ENCODE measurements at places on chromosomes 3 and 15.
A peak's percentile ranks its signal among the peaks of the same experiment; 100 is the strongest.

DNA sequence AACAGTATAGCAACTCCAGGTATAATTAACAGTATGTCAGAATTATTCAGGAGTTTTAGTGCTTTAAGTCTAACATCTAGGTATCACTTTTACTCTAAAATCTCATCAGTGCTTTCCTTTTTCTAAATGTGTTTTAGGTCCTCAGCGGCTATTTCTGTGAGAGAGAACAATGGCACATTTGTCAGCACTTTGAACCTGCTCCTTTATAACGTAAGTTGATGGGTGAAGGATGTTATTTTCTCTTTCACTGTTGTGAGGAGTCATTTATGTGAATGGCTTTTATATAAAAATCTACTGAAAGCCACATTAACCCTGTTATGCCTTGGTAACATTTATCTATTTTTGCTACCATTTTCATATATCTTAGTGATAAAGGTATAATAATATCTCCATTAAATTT, 22.8 kb downstream of the ZPLD1 start:
- no peak for DNase-seq

DNA sequence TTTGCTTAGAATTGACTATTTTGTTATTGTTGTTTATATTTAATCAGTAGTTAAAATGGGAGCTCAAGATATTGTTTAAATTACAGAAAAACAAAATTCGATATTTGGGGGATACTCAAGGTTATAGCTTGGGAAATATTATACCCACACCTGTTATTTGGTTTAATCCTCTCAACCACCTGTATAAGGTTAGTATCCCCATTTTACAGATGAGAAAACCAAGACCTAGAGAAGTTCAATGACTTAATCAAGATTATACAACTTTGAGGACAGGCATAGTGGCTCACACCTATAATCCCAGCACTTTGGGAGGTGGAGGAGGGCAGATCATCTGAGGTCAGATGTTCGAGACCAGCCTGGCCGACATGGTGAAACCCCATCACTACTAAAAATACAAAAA, 39.8 kb upstream of the CA12 start:
- no peak for DNase-seq

- DNase-seq, result no peak
Measured at GRCh38 chr15:40065166-40065565, 26.2 kb upstream of the SRP14 start.

- no peak for DNase-seq
Measured at GRCh38 chr15:53414167-53414566, 345.3 kb downstream of the WDR72 start.

DNA sequence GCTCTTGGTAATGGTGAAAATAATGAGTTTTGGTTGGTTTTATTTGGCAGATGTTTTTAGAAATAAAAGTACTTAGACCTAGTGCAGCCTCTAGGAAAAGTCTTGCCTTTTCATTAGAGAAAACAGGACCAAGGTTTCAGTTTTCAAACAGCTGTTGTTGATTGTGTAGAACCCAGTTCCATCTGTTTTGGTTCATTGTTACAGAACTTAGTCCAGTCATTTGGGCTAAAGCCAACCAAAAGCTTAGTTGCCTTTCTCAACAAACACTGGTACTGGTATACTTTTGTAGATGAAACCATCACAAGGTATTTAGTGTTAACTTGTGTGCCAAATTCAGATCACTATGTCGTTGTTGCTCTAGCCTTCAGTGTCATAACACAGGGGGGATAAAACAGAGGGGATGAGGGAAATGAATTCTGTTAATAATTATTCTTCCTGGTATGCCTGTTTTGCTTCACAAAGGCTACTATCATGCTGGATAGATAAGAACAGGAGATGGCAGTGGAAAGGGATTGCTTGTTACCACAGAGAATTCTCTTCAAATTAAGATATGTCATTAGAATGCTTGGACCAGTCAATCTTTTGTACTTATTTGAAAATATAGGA, 12.6 kb upstream of the APH1B start:
- DNase-seq, result no peak

GRCh38 chr15:99571299-99571698, 5.5 kb downstream of the MEF2A start:
- DNase-seq, result no peak

GRCh38 chr15:77870195-77871065, 207.1 kb downstream of the TBC1D2B start:
- DNase-seq, result peak; percentile 8

DNA sequence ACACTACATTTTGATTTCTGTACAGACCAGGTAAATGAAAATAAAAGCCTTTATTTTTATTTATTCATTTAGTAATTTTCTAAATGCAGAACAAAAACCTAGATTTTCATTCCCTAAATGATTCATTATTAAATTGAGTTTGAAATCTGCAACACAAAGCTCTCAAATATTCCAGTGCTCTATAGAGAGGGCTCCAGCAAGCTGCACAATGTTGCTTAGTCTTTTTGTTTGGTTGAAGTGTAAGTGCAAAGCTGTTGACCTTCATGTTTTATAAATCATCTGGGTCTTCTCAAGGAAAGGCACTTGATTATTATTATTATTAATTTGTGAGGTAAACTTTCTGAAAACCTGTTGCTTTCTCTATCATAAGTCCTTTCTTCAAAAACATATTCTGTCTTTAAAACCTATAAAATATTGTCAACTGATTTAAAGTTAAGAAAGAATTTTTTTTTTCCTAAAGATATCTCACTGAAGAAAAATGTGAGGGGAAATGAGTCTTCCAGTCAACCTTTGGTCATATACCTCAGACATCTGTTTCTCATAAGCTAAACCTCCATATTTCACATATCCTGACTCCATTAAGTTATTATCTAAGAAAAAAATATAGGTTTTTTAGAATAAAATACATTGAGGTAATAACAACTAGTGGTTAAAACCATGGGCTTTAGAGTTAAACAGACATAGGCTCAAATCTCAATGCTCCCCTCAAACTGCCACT, 100.7 kb downstream of the ZIC4 start:
- no peak for DNase-seq

DNA sequence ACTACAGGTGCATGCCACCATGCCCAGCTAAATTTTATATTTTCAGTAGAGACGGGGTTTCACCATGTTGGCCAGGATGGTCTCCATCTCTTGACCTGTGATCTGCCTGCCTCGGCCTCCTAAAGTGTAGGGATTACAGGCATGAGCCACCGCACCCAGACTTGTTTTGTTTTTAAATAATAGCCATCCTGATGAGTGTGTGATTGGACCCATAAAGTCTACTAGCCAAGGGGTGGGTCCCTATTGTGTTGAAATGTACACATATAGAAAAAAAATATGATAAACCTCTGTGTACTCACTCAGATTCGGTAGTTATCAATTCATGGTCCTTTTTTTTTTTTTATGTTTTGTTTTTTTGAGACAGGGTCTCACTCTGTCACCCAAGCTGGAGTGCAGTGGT, 17.3 kb downstream of the ZNF592 start:
- no peak for DNase-seq

GRCh38 chr15:43958861-43959330, 132.1 kb downstream of the WDR76 start:
- no peak for DNase-seq

DNA sequence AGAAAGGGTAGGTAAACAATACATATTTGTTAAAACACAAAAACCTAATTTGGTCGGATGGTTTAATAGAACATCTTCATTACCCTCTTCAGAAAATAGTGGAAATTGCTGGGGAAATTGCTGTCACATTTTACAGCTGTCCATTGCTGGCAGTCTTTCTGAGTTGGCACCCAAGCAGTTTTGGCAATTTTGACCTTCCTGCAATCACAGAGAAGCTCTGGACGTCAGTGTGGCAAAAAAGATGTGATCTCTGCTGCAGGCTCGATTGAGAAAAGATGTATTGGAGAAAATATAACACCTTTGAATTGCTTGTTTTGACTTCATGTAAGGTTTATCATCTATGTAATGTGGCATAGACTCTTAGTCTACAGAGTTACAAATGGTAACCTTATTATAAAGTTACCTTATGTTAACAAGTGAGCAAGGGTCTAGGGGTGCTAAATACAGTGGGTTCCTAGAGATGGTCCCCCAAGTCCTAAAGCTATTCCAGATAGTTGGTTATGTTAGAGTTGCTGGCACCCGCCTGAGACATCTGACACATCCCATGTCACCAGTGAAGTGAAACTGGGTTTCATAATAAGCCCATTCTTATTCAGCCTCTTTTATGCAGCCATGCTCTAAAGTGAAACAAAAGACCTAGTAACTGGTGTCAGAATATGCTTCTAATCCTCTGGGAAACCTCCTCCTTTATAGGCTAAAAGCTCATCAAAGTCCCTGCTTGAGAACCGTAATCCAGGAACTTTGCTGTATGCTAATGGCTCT, 14.0 kb downstream of the UBE2E1 start:
- DNase-seq, result no peak

DNA sequence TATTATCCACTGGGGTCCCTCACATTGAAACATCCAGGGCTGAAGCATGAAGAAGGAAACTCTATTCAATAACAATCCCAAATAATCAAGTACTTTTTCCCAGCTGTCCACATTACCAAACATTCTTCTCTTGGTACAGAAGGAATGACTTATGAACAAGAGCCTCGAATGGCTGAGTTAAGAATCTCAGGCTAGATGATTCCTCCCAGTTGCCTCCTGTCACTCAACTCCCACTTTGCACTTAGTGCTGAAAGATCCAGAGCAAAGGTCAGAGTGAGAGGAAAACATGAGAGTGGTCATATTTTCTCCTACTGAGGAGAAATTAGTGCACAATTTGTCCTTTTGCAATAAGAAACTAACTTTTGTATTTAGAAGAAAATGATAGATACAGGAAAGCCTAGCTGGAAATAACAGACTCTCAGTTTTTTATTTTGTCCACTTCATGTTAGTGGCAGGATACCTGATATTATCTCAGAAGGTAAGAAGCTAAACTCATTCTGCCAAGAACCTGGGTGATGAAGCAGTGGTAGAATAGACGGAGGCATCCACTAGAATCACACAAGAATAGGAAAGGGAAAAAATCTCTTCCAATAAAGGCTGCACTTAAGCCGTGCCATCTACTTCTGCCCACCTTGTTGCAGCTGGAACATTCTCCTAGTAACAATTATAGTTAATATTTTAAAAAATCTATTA, 46.2 kb downstream of the GADL1 start:
- DNase-seq, result no peak

DNA sequence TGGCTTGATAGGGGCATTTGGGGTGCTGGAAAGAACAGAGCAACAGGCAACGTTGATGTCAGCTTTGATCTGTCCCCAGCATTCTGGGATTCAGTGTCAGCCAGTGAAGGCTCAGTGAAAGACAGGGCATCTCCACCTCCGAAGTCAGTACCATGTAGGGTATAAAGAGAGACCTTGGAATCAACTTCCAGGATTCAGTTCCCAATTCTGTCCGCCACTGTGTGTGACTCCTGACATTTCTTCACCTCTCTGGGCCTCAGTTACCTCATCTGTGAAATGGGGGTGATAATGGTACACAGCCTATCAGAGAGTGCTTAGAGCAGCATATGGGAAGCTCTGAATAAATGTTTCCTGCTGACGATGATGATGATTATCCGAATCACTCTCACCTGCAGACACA, 55.6 kb upstream of the FLNB start:
- DNase-seq, result no peak

GRCh38 chr3:35932995-35933394, 293.7 kb downstream of the ARPP21 start:
- no peak for DNase-seq

DNA sequence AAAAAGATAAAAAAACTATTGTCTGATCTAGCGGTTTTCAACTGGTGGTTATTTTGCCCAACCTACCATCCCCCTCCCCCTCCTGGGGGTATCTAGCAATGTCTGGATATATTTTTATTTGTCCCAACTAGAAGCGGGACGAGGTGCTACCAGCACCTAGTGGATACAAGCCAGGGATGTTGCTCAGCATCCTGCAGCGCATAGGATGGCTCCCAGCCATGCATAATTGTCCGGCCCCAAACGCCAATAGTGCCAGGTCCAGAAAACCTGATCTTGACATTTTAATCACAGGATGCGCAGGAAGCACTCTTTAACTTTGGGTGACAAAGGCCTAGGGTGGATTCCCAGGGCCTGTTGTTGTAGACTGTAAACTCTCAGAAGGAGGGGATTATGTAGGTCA, 17.0 kb upstream of the ARL8B start:
- DNase-seq, result no peak

DNA sequence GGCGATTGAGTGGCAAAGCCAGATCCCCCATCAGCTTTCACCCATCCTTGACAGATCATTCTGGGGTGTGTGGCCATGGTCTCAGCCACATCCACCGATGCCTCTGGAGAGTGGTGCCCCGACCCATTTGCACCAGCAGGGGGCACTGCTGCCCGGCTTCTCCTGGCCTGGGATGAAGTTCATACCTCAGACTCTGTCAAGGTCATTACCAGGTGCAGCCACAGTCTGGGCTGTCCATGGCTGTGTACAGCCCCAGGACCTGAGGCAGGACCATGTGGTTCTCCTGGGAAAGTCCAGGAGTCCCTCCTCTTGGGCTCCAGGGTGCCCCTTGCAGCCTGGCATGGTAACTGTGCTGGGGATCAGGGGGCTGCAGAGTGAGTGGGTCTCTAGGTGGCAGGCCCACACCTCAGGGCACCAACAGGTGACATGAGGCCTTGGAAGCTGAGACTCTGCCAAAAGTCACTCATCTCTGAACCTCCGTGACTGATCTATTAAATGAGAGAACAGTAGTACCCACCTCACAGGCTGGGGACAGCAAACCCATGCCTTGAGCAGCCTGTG, 67.2 kb downstream of the CACNA2D2 start:
- DNase-seq, result peak; percentile 52

DNA sequence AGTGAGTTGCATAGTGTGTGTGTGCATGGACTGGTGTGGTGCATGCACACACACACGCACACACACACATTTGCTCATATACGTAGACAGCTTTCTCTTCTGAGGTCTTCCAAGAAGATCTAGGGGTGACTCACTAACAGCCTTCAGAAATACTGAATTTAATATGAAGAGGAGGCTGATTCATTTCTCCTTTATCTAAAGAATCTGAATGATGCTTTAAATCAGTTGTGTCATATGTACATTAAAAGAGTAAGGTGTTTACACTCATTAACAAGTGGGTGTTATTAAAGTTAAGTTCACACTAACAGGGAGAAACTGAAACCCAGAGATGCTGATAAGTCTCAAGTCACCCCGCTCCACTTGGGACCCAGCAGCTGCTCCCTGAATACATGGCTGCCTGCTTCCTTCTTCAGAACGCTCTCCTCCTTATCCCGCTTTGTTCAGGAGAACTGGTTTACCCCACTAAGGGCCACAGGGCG, 22.0 kb downstream of the TMPRSS7 start:
- DNase-seq, result no peak

DNA sequence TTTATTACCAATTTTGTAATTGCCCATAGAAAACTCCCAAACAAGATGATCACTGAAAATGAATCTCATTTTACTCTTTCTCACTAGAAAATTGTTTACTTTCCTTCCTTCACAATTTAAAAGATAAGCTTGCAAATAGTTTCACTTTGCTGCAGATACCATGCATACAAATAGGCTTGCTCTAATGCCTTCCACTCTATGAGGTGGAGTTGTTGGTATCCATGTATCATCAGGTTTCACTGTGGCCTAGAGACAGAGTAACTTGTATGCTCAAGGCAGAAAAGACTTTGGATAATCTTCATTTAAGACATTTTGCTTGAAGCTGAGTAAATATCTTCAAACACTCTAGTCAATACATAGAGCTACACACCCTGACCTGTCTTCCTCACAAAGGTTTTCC, 60.8 kb downstream of the RYK start:
- no peak for DNase-seq
